ENCODE measurements at places on chromosomes 4 and X.

DNA sequence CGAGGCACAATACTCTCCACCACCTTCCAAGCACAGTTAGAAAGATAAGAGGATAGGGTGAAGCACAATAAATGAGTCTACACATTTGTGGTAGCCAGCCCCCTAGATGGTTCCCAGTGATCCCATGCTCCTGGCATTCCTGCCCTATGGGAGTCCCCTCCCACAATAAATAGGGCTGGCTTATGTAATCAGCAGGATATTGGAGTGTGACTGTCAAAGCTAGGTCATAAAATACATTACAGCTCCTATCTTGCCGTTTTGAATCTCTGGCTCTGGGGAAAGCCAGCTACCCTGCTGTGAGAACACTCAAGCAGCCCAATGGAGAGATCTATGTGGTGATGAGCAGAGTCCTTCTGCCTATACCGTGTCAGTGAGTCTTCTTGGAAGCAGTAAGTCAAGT is 198.7 kb upstream of the NOCT start:
- no peak for DNase-seq

GRCh38 chrX:153875391-153876111 is 10.4 kb downstream of the L1CAM start:
- DNase-seq: no peak

DNA sequence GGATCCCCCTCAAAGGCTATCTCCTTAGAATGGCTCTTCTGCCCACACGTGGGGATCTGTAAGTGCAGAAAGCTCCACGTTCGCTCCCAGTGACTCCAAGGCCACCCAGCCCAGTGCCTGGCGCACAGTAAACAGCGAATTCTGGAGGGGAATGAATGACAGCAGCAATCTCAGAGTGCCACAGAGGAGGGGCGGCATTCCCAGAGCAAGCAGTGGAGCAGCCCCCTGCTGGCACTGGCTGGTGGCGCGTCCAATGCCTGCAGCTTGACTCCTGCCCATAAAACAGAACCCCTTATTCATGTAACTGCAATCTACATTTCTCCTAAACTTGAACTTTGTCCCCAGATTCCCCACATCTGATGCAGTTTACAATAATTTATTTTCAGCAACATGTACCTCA is 6.9 kb upstream of the HELT start:
- DNase-seq: no peak

DNA sequence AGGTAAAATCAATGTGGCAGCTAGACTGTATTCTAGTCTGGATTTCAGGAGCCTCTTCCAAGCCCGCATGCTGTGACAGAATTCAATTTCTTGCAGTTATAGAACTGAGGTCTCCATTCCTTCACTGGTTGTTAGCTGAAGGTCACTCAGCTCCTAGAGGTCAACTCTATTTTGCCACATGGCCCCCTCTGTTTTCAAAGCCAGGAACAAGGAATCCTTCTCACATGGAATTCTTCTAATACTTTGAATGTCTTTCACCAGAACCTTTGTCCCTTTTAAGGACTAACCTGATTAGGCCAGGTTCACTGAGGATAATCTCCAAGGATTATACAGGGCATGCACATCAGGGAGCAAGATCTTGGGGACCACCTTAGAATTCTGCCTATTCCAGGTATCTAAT is 23.4 kb upstream of the MMRN1 start:
- no peak for DNase-seq

GRCh38 chr4:118307643-118308042 is 45.2 kb downstream of the PRSS12 start:
- DNase-seq: no peak

- DNase-seq: no peak
Measured at GRCh38 chrX:9317176-9317575, 147.7 kb upstream of the TBL1X start.

- no peak for DNase-seq
Measured at GRCh38 chr4:77395481-77395880, 210.1 kb upstream of the CXCL13 start.

DNA sequence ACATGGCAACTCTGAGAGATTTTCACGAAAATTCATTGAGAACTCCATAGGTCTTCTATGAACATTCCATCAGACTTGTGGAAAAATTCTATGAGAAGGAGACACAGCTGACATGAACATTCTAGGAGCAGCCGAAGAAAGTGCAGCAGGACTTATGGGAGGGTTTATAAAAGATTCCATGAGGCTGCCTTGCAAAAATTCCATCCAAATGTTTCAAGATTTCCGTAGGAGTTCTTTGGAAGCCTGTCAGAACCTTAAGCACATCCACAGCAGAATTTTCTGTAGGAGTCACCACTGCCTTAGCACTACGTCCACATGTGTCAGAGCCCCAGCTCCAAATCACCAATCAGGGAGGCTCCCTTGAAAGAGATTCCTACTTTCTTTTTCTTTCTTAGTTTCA is 67.0 kb upstream of the MSX1 start:
- no peak for DNase-seq

DNA sequence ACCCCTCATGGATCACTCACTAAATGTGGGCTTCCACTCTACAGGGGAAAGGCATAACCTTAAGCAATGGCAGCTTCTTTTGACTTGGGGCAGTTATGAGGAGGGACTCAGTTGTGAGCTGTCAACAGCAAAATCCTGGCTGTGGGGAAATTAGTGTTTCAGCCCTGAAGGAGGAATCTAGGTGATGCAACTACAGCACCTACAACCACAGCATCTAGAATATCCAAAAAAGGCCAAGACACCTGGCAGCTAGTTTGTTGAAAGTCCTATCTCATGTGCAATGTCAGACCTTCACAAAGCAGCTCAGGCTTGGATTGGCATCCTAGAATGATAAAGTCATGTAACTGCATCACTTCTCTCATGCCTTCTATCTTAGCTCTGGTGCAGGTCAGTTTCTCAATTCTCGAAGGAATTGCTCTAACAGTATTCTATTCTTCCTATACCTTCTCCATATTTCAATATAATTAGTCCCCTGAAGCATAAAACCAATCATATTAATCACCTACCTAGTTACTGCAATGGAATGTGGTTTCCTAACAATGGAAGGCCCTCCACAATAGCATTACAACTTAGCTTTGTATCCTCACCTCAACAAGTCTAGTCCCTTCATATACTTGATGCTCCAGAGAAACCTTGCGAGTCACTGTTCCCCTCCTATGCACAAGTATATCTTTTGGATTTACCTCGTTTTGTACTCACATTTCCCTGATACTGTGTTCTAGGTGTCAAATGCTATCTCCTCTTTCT is 5.5 kb upstream of the ANTXR2 start:
- DNase-seq: no peak

- DNase-seq: no peak
Measured at GRCh38 chr4:5955201-5955821, 62.4 kb upstream of the CRMP1 start.

GRCh38 chr4:86670756-86671155 is 76.6 kb downstream of the PTPN13 start:
- DNase-seq: no peak

DNA sequence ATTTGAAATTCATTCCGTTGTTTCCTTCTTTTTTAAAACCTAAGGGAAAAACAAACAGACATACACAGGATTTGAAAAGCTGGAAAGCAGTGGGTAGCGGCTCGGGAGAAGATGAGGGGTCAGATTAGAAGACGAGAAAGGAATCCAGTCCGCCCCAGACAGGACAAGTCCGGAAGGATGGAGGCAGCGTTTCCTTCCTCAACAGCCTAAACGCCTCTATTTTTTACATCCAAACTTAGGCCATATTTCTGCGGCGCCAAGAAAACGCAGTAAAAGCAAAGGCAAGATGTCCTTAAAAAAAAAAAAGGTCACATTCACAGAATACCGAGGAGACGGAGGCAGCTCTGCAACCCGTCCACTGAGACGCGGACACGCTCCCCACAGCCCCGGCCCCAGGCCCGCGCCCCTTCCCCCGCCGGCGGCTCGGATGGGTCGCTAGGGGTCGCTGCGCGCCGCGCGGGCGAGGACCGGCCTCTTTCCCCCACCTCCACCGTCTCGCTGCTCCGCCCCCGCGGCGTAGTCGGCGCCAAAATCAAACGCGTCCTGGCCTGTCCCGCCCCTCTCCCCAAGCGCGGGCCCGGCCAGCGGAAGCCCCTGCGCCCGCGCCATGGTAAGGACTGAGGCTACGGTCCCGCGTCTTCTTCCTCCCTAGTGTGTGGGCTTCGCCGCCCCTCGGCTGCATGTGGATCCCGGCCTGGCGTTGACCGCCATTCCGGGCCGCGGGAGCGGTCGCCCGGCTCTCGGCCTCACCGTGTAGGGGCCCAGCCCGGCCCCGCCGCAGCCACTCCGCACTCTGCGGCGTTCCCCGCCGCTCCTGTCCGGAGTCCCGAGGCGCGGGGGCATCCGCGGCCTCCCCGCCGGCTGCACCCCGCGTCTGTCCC is at the start of gene MND1:
TSS of gene MND1 (plus strand) at position 558 of the 881 bp plus-strand sequence. CDS start at position 608, 50 bp downstream.
- DNase-seq: no peak

GRCh38 chr4:128983771-128984485 is 109.4 kb downstream of the SCLT1 start:
- no peak for DNase-seq

DNA sequence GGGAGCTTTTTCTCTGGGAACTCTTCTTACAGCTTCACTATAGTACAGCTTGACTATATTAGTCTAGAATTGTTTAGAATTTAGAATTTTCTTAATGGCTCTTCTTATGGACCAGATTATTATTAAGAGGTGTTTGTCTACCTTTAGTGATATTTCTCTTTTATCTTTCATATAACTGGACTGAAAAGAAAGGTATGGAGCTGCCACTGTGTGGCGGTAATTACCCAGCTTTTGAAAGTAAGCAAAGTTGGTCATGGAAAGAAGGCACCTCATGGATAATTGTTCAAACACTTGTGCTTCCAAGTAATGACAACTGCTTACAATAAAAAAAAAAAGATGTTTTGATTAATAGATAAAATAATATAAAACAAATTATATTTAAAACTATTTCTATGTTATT is 1112.5 kb downstream of the TECRL start:
- no peak for DNase-seq

- DNase-seq: no peak
Measured at GRCh38 chr4:177450426-177451107, 8.3 kb upstream of the AGA start.

GRCh38 chrX:44874420-44875184 is 1.6 kb downstream of the KDM6A start:
- no peak for DNase-seq

DNA sequence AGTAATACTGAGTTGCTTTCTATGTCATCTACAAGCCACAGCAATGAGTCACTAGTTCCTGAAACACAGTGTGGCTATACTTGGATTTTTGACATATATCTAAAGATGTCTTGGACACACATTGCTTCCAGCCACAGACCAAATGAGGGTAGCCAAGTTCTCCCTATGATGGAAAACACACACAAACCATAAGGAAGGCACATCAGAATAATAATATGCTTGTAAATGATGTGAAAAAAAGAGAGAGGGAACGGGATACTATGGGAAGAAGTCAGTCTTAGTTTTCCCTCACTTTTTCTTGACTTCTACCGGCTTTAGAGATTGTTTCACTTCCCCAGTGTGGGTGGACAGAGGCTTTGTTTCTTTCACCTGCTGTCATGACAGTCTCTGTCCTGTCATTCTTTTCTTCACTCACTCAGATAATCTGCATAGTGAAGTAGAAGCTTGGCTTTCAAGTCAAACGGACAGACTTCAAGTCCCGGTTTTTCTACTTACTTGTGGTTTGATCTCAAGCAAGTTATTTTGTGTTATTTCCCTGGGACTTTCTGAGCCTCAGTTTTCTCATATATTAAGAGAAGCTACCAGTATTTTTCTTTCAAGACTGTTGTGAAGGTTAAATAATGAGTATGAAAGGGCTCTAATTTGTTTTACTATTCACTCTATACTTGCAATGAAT is 34.7 kb downstream of the P2RY10 start:
- DNase-seq: no peak

DNA sequence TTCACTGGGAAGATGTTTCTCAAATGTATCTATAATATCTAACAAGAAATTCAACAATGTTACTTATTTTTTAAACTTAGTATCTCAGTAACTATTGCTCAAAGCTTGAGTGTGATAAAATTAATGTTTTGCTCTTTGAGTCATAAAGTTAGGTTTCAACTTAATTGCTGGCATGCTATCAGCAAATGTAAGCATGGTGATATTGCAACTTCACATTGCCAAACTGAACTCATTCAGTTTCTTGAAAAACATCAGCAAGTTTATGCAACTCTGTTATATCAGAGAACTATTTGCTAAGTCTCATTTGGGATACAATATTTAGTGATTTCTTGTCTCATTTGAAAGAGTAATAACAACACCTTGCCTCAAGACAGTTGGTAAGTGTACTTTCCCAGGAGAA is 91.2 kb upstream of the KLF3 start:
- DNase-seq: no peak

DNA sequence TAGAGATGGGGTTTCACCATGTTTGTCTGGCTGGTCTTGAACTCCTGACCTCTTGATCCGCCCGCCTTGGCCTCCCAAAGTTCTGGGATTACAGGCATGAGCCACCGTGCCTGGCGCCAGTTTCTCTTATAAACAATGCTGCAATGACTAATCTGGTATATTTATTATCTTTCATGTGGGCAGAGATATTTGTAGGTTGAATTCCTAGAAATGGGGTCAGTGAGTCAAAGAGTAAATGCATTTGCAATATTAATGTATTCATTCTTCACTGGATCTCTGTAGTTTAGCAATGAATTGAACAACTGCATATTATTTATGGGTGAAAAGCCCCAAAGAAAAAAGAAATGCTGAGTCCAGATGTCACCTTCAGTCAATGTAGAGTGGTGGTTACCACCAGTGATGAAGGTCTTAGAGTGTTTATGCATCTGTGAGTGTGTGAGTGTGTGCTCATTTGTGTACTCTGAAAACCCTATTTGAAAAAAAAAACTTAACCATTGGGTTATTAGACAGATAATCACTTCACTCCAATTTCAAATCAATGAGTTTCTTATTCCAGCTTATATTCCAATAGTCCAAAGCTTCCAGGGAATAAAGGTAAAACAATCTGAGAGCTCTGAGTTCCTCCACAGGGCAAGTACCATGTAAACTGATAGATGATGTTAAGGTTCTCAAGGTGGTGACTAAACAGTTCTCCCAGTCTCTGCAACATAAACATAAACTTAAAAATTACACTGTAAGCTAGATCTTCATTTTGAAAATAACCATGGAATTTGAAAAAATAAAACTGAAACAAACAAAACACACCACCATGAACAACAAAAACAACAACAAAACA is 22.6 kb upstream of the CD38 start:
- no peak for DNase-seq

DNA sequence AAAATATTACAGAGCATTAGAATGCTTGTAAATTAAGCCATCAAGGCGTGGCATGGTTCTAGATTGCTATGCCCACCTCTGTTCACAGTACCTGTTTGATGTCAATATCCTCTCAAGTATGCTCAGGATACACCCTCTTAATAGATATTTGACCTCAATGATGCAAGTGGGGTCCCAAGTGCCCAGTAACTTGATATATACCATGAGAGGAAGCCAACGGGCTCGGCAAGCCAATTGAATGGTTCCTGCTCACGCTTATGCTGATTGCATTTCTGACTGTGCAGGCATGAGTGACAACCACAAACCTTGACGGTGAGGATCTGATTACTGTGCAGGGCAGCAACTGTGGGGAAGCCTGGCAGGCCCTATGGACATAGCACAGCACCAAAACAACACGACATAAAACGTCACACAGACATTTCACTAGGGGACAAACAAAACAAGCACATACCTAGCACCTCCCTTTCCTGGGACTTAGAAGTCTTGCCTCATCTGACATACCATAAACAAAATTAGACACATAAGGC is 179.1 kb upstream of the ETNPPL start:
- no peak for DNase-seq

GRCh38 chr4:115944146-115944905 is 830.9 kb upstream of the NDST4 start:
- peak; percentile 78 for DNase-seq

Data from cerebellar nuclear complex (tissue), 1 donor.